Activated T-helper 1 cell treated with anti-CD3 and anti-CD28 coated beads, Interleukin-12 subunit alpha, Interleukin-12 subunit beta, Interleukin-2, Interleukin-4 antibody, amounts not matched to agents 30 ng/mL and 10 ng/mL and 1 ng/mL, durations not matched to agents 14 hours and 24 hours and 36 hours (primary cell): ENCODE measurements at places on chromosomes 5 and 9.

- no peak overlapping the region for H3K27ac ChIP-seq
- no peak for DNase-seq
- H3K27me3 ChIP-seq = no peaks in the 10 kb centered on the region
- H3K36me3 ChIP-seq = no peaks in the 10 kb centered on the region
- no peaks in the 10 kb centered on the region for H3K4me1 ChIP-seq
Observed at GRCh38 chr5:3317051-3317795, 278.4 kb upstream of the IRX1 start.

- H3K4me3 ChIP-seq = no peak overlapping the region
- peaks cover 71% of the 10 kb centered on the region for H3K4me1 ChIP-seq
- DNase-seq = no peak
- peaks cover 3% of the 10 kb centered on the region for H3K36me3 ChIP-seq
Observed at GRCh38 chr5:82352146-82352791, 74.1 kb upstream of the RPS23 start.

DNA sequence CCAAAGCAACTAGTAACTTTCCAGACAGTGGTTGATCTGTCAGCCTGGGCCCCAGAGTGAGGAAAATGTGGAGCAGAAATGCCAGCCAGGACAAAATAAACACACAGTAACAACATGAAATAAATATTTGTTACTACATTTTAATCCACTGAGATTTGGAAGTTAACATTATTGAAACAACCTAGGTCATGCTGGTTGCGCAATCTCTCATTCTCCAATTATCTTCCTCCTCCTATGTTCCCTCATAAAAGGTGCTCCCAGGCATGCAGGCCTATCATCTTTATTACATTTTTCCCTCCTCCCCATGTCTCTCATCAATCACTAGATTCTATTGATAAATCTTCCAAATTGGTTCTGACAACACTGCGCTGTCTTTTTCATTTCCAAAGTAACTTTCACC is 363.1 kb downstream of the HINT1 start:
- H3K4me1 ChIP-seq = no peaks in the 10 kb centered on the region
- H3K27me3 ChIP-seq = peaks cover 2% of the 10 kb centered on the region
- no peak overlapping the region for H3K27ac ChIP-seq
- no peaks in the 10 kb centered on the region for H3K36me3 ChIP-seq

GRCh38 chr9:91042024-91042423 is 240.4 kb downstream of the SYK start:
- H3K27me3 ChIP-seq = peaks cover 2% of the 10 kb centered on the region
- no peak overlapping the region for H3K4me3 ChIP-seq
- no peak overlapping the region for H3K27ac ChIP-seq
- peaks cover 68% of the 10 kb centered on the region for H3K4me1 ChIP-seq
- DNase-seq = no peak
- peaks cover 7% of the 10 kb centered on the region for H3K36me3 ChIP-seq

DNA sequence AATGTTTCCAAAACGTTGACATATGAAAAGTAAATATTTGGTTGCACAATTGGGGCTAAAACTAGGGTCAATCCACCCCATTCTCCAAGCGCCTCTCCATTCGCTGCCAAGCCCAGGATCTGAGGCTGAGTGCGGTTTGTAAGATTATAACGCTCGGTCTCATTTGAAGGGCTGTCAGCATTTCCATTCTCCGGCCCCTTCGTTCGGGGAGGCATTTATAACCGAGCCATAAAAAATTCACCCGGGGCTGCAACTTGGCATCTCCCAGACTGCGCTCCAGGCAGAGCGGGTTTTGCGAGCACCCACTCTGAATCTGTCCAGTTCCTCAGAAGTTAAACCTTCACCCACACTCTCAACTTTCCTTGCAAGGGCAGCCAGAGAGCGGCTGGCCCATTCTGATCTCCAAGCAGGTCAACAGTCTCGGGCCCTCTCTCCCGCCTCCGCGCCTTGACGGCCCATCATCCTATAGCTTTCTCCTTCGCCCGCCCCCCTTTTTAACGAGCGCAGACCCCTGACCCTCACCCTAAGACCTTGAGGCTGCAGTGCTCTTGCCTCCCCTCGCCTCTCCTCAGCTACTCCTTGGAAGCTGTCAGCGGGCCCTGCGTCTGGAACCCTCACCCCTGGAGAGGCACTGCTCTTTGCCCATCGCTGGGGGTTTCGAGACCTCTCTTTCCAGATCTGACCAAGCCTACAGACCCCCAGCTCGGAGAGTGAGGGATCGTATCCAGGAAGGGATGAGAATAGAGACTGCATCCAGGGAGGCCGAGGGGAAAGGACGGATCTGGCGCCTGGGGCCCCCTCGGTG is 1.1 kb downstream of the SLIT3 start:
- H3K27ac ChIP-seq = no peak overlapping the region
- H3K4me1 ChIP-seq = peaks cover 9% of the 10 kb centered on the region

DNA sequence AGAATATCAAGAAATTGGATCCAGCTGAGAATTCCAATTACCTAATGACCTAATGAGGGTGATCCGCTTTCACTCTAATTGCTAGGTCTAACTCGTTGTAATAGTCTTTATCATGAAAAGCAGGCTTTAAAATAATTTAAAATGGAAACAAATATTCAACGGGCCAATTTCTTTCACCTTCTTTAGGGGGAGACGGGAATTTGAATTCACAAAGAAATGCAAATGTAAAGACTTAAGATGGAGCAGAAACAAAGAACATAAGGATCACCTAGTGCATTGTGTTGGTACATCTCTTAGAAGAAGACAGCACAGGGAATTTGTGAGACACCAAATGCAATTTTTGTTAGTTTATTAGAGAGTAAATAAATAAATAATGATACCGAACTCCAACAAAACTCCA is 1.5 kb upstream of the KCNN2 start:
- no peaks in the 10 kb centered on the region for H3K4me1 ChIP-seq
- H3K36me3 ChIP-seq = no peaks in the 10 kb centered on the region
- H3K27me3 ChIP-seq = peaks cover 44% of the 10 kb centered on the region
- DNase-seq = no peak
- H3K4me3 ChIP-seq = no peak overlapping the region

DNA sequence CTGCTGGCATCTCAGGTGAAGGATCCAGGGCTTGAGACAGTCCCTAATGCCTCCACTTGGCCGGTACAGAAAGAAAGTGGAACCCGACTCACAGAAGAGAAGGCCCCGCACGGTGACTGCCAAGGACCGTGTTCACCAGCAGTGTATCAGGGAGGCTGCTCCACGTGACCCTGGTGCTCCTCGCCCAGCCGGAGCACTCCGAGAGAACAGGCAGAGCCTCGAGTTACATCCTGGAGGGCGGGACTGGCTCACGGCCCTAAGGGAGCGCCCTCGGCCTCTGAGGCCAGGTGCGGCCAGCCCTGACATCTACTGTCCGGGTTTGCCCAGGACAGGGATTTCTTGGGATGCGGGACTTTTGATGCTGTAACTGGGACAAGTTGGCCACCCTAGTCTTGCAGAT is 104.0 kb upstream of the SARDH start:
- H3K4me1 ChIP-seq = no peaks in the 10 kb centered on the region
- no peaks in the 10 kb centered on the region for H3K36me3 ChIP-seq
- H3K27me3 ChIP-seq = no peaks in the 10 kb centered on the region
- H3K27ac ChIP-seq = no peak overlapping the region
- no peak for DNase-seq

GRCh38 chr5:14035859-14036503 is 91.5 kb upstream of the DNAH5 start:
- no peaks in the 10 kb centered on the region for H3K4me1 ChIP-seq
- peaks cover 4% of the 10 kb centered on the region for H3K27me3 ChIP-seq
- H3K36me3 ChIP-seq = no peaks in the 10 kb centered on the region

DNA sequence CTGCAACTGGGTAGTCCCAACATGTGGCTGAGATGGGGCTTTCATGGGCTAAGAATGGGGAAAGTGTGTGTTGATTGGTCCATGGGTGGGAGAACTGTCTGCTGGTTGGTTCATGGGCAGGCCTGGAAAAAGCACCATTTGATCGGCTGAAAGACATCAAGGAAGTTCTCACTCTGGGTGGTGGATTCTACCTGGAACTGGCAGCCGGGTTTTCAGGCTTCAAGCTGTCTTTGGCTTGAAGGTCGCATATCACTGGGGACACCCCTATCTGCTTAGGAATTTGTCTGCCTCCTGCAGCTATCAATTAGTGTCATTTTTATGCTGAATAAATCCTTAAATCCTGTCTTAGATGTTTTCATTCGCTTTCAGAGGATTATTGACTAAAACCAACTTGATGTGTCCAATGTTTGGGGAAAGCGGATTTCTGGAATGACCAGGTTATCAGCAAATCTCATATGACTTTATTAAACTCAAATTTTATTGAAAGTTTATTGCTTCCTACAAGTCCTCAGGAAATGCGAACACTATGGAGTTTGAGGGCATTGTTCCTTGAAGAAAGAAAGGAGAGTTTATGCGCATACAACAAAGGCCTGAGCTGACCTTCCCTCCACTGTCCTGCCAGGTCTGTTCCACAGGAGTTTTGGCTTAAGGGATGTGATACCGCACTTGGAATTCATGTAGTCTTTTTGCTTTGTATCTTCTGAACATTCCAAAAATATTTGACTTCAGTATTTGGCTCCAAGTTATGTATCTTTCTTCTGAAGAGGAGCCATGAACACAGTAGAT is 451.1 kb downstream of the TUSC1 start:
- DNase-seq = no peak
- no peak overlapping the region for H3K27ac ChIP-seq
- no peaks in the 10 kb centered on the region for H3K27me3 ChIP-seq
- H3K4me1 ChIP-seq = no peaks in the 10 kb centered on the region
- H3K36me3 ChIP-seq = no peaks in the 10 kb centered on the region
- H3K4me3 ChIP-seq = no peak overlapping the region

GRCh38 chr5:83101514-83101913 is 24.2 kb downstream of the XRCC4 start:
- no peaks in the 10 kb centered on the region for H3K27me3 ChIP-seq
- no peak overlapping the region for H3K27ac ChIP-seq
- H3K36me3 ChIP-seq = peaks cover 1% of the 10 kb centered on the region
- H3K4me3 ChIP-seq = no peak overlapping the region
- H3K4me1 ChIP-seq = no peaks in the 10 kb centered on the region

DNA sequence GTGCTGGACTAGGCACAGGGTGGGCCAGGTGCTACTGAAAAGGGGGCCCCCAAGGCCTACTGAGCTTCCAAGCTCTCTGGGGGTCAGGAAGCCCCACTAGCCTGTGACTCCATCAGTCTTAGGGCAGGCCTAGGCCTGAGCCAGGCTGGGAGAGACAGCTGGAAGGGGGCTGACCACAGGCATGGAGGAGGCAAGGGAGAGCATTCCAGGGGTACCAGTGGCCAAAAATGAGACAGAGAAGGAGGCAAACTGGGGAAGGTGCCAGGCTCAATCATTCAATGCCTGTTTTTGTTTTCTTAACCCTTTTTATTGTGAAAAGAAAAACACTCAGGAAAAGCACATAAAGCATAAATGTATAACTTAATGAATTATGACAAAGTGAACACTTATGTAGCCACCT is 26.2 kb upstream of the TCF7 start:
- H3K36me3 ChIP-seq = peaks cover 3% of the 10 kb centered on the region
- no peak overlapping the region for H3K4me3 ChIP-seq
- H3K4me1 ChIP-seq = peaks cover 64% of the 10 kb centered on the region
- H3K27me3 ChIP-seq = peaks cover 41% of the 10 kb centered on the region
- no peak for DNase-seq

DNA sequence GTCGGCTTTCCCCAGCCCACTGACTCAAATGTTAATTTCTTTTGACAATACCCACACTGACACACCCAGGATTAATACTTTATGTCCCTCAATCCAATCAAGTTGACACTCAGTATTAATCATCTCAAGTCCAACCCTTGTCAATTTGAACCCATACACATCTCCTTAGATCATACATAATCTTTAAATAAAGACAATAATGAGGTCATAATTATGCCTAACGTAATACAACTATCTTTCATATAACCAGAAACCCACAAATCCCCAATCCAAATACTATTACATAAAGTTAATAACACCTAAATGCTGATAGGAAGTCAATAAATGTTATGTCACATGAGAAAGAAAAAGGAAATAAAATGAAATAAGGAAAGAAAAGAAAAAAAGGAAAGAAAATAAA is 934.2 kb downstream of the CDH9 start:
- no peak for DNase-seq

- H3K4me3 ChIP-seq = no peak overlapping the region
- peaks cover 1% of the 10 kb centered on the region for H3K36me3 ChIP-seq
- no peak overlapping the region for H3K27ac ChIP-seq
- H3K4me1 ChIP-seq = peaks cover 5% of the 10 kb centered on the region
Observed at GRCh38 chr9:76112151-76112550, 221.7 kb downstream of the PCSK5 start.

DNA sequence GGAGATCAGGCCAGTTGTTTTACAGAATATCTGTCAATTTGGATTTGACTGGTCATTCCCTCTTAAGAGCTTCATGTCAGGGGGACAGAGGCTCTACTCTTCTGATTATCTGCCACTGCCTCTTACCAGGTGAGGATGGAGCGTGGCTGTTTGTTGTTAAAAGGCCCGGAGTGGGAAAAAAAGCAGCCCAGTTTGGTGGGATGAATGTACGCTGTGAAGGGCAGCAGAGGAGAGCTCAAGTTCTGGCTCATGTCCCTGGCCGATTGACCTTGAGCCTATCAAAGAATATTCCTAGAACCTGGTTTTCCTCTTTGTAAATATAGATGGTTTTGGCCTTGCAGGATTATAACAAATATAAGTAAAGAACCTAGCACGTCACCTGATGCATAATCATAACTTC is 16.3 kb upstream of the SHB start:
- H3K27ac ChIP-seq = no peak overlapping the region
- peaks cover 20% of the 10 kb centered on the region for H3K27me3 ChIP-seq
- no peak for DNase-seq

DNA sequence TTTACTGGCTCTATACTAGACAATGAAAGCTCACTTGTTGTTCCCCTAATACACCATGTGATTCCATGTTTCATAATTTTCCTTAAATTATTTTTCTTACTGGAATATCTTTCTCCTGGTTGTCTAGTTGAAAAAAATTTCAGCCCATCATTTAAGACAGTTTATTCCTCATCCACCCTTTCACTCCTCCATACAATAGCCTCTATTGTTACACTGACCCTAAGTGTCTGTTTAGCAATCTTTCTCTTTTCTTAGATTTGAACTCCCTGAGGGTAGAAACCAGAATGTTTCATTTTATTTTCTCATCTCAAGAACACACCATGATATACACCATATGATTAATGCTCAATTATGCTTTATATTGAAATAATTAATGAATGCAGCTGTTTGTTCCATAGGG is 413.4 kb upstream of the ITGA1 start:
- no peaks in the 10 kb centered on the region for H3K27me3 ChIP-seq
- no peaks in the 10 kb centered on the region for H3K4me1 ChIP-seq
- H3K4me3 ChIP-seq = no peak overlapping the region

DNA sequence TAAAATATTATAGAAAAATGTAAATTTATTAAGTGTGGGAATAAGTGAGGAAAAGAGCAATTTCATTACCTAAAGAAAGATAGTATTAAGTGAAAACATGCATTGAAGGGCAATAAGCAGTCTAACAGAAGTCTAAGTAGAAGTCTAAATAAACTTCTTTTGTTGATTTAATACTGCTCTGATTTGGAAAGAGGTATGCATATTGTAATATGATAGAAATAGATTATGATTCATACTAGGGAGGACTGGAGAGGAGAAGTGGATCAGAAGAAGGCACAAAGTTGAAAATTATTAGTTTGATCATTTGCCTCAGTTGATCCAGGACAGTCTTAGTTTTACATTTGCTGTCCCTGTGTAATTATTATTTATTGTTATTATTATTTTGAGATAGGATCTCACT is 6.6 kb upstream of the ERBIN start:
- H3K27ac ChIP-seq = no peak overlapping the region
- no peak overlapping the region for H3K4me3 ChIP-seq
- peaks cover 19% of the 10 kb centered on the region for H3K27me3 ChIP-seq
- no peaks in the 10 kb centered on the region for H3K36me3 ChIP-seq
- H3K4me1 ChIP-seq = peaks cover 11% of the 10 kb centered on the region

- DNase-seq = peak; percentile 33
- peaks cover 22% of the 10 kb centered on the region for H3K4me1 ChIP-seq
Observed at GRCh38 chr9:74887041-74887980, at the start of gene TRPM6. TSS of gene TRPM6 (minus strand) at chr9:74887921. CDS start at chr9:74887856, 65 bp downstream.

- H3K27ac ChIP-seq = peak overlapping the region; percentile 90
- H3K4me1 ChIP-seq = peaks cover 58% of the 10 kb centered on the region
- peaks cover 8% of the 10 kb centered on the region for H3K27me3 ChIP-seq
Observed at GRCh38 chr5:135398160-135398854, 724 bp downstream of the MACROH2A1 start.
